SHP77 treated with DMSO at 0.1 percent for 48 hours (cell line): ENCODE measurements at places on chromosomes 4 and X.
A peak's percentile ranks its signal among the peaks of the same experiment; 100 is the strongest.

GRCh38 chr4:38804654-38805295 is at the start of gene TLR1:
TSS of gene TLR1 (minus strand) at chr4:38804791. CDS start at chr4:38798831, 5,960 bp downstream.
- no peak for DNase-seq

DNA sequence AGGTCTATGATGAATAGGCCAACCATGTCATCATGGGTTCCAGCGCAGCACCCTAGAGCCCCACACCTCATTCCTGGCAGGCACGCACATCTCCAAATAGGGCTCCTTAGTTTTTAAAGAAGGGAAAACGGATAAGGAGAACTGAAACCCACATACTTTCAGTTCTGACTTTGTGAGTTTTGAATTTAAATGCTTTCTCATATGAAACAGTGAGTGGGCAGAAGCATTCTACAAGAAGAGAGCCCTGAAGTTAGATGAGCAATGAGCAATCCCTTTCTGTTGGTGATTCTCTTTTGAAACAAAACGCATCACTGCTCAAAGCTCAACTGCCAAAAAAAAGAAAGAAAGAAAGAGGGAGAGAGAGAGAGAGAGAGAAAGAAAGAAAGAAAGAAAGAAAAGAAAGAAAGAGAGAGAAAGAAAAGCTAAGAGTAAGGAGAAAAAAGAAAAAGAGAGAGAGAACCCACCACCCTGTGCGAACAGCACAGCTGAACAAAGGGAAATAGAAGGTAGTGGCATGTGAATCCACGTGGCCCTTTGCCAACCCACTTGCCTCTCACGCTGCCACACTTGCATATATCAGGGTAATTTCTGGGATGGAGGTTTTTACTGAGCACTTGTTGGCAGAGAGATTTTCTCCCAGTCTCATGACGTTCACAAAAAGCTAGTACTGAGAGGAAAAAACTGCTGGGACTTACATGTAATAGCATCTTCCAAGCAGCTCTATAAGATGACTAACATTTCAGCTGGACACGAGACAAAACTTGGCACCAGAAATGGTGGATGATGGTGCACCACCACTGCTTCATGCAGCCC is 31.0 kb downstream of the TMSB4X start:
- DNase-seq: no peak

DNA sequence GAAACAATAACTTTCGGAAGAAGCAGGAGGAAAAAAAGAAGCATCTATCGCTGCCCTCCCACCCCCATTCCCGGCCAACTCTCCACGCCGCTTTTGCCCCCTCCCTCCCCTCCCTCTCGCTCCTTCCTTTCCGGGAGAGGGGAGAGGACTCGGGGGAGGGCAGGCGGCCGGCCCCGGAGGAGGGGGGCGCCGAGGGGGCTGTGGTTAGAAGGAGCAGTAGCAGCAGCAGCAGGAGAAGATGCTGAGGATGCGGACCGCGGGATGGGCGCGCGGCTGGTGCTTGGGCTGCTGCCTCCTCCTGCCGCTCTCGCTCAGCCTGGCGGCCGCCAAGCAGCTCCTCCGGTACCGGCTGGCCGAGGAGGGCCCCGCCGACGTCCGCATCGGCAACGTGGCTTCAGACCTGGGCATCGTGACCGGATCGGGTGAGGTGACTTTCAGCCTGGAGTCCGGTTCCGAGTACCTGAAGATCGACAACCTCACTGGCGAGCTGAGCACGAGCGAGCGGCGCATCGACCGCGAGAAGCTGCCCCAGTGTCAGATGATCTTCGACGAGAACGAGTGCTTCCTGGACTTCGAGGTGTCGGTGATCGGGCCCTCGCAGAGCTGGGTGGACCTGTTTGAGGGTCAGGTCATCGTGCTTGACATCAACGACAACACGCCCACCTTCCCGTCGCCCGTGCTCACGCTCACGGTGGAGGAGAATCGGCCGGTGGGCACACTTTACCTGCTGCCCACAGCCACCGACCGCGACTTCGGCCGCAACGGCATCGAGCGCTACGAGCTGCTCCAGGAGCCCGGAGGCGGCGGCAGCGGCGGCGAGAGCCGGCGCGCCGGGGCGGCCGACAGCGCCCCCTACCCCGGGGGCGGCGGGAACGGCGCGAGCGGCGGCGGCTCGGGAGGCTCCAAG is 1.3 kb downstream of the PCDH7 start:
- no peak for DNase-seq

DNA sequence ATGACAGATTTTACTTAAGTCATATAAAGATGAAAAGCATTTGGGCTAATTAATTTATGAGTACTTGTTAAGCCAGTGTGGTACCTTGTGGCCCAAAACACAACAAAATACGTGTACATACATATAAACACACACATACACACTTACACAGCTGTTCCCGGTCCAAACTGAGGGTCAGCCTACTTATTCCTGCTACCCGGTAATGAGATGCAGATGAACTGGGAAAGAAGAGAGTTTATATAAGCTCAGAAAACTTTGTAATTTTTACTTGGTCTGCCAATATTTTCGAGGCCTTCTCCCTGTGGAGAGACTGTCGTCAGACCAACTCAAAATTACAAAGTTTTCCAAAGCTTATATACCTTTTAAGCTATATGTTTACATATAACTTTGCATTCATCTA is 25.8 kb upstream of the PBDC1 start:
- DNase-seq: no peak

- DNase-seq: no peak
Measured at GRCh38 chrX:123170546-123170945, 13.5 kb upstream of the GRIA3 start.

GRCh38 chr4:15385928-15386327 is 41.9 kb upstream of the C1QTNF7 start:
- no peak for DNase-seq

DNA sequence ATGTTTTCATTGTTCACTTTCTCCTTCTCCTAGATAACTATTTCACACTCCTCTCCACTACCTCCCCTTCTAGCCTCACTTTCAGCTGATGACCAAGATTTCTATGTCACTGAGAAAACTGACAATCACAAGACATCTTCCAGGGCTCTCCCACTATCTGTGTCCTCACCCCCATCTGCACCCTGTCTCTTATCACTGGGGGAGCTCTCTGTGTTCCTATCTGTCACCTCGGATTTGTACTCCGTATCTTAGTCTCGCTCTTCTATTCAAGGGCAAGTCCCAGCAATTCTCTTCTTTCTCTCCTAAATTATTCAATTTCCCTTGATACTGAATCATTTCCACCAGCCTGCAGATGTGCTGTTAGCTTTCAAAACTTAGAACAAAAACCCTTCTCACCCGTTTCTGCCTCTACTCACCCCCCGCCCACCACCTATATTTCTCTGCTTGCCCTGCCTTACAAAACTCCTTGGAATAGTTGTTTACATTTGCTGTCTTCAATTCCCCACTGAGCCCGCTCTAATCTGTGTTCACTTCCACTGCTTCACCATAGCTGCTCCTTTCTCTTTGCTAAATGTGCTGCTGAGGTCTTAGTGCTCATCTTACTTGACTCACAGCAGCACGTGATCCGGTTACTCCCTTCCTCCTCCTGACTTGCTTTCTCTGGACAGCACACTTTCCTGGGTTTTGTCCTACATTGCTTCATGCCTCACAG is 293.2 kb downstream of the UNC5C start:
- no peak for DNase-seq

GRCh38 chr4:15004739-15005301 is 2.5 kb downstream of the CPEB2 start:
- DNase-seq: no peak

- DNase-seq: no peak
Measured at GRCh38 chrX:112941209-112941837, 100.7 kb upstream of the AMOT start.

DNA sequence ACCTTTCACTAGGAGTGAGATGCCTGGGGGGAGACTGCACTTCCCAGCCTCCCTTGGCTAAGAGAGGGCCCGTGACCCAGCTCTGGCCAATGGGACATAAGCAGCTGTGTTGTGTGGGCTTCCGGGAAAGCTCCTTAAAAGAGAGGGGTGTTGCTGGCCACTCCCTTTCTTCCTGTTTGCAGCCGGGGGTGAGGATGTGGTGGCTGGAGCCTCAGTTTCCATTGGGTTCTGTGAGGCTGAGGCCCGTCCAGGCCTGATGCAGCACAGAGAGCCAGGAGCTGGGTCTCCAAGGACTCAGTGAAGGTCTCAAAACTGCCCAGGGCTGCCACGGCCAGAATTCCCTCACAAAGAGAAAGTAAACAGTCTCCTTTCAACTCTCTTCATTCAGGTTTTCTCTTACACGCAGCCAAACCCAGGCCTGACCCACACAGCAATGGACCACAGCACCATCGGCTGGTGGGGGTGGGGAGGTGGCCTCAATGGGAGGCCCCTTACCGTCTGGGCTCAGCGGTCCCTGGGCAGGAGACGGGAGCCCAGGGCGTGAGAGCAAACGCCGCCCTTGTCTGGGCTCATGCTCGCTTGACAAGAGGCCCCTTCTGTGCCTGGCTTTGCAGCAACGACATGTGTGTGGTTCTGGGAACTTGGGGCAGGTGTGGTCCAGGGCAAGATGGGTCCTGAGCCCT is 6.6 kb downstream of the NKX1-1 start:
- DNase-seq: no peak

DNA sequence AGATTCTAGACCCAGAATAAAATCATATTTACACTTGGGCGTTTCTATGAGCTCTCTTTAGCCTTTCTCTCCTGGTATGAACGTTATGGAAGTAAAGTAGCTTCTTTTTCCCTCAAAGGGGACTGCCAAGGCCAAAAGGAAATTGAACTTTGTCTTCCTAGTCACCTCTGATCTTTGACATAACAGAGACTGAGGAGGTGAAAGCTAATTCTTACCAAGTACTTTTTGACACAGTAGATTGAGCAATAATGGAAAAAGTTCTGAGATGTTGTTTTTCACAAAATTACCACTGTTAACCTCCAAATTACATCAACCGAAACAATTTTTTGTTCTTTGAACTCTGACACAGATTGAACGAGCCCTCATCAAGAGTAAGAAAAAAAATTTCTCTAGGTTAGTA is 318.4 kb downstream of the TEX13A start:
- DNase-seq: no peak

GRCh38 chrX:128310912-128311311 is 258.7 kb upstream of the ACTRT1 start:
- DNase-seq: no peak

DNA sequence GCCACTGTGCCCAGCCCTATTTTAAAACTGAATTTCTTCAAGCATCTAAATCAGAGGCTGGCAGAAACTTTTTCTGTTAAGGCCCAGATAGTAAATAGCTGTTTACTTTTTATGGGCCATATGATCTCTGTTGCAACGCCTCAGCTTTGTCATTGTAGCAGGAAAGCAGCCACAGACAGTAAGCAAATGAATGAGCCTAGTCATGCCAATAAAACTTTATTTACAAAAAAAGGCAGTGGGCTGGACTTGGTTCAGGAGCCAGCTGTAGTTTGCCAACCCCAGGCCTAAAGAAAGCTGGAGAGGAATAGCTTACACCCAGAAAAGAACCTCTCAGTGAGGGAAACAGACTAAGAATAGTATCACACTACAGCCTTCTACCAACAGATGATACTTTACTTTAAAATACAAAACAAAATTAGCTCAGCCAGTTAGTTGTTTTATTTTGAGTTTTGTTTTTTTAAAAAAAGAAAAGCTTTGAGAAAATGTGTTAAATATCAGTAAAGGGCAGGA is 25.5 kb downstream of the CHST7 start:
- no peak for DNase-seq

DNA sequence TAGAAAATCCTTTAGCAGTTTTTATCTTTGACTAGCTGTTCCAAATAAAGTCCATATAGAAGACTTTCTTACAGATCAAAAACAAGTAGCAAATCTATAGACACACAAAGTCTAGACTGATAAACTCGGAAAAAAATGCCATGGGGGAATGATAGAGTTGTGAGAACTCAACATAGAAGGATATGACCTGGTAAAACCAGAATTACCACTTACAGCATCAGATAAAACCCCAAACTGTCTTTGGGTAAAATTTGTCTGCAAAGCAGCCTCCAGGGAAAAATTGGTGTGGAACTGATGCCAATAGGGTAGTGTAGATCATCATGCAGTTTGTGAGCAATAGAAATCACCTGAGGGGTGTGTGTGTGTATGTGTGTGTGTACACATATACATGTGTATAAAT is 579.1 kb downstream of the SPOCK3 start:
- no peak for DNase-seq

GRCh38 chr4:132195176-132195575 is 953.9 kb upstream of the PCDH10 start:
- no peak for DNase-seq

DNA sequence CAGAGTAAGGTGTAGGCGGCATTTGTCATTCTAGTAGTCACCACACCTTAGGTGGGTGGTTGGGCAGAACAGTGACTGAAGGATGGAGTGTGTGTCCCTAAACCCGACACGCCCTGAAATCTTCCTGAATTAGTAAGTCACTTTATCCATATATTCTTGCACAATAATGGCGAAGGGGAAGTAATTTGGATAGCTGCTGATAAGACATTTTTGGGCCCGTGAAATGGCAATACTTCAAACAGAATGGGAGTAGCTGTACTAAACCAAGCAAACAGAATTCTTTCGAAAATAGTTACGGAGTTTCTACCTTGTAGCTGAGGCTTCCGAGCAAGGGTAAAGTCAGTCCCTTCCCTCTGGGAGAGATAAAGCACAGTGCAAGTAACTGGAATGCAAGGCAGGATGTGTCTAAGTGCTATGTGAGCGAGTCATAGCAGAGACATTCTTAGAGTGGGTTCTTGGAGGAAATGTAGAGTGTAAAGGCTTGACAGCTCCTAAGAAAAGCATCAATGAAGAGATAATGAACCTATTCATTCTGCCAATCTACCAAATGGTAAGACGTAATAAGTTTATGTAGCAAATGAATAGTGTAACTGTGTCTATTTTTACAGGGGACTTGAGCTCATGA is 72.8 kb downstream of the CLCN5 start:
- no peak for DNase-seq

- no peak for DNase-seq
Measured at GRCh38 chrX:150228431-150228830, 134.7 kb upstream of the MAMLD1 start.

DNA sequence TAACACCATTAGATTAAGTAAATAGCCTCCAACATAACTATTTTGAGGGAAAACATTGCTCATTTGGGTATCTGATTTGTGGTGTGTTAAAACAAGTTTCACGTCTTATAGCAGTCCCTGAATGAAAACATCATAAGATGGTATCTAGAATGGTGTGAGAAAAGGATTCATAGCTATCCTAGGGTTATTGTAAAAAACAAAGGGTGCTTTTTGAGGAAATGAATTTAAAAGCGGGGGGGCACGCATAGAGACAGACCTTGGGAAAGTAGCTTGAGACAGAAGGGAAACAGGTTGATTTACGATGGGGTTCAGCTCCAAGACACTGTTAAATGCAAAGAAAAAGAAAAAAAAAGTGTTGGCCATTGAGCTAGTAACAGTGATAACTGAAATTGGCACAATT is 768 bp upstream of the CXCL10 start:
- no peak for DNase-seq

GRCh38 chr4:127604949-127605709 is 27.6 kb upstream of the INTU start:
- DNase-seq: peak; percentile 46

DNA sequence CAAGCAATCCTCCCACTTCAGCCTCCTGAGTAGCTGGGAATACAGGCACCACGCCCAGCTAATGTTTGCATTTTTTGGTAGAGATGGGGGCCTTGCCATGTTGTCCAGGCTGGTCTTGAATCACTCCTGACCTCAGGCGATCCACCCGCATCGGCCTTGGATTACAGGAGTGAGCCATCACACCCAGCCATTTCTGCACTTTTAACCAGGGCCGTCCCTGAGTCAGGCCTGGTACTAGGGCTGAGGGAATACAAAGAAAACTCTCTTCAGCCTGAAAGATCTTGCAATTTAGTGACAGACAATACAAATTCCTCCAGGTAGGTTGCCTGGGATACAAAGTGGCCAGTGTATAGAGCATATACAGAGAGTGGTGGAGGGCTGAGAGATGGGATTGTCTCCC is 65.8 kb downstream of the BCOR start:
- no peak for DNase-seq
